ENCODE measurements at places on chromosomes 6 and 20.
A peak's percentile ranks its signal among the peaks of the same experiment; 100 is the strongest.

DNA sequence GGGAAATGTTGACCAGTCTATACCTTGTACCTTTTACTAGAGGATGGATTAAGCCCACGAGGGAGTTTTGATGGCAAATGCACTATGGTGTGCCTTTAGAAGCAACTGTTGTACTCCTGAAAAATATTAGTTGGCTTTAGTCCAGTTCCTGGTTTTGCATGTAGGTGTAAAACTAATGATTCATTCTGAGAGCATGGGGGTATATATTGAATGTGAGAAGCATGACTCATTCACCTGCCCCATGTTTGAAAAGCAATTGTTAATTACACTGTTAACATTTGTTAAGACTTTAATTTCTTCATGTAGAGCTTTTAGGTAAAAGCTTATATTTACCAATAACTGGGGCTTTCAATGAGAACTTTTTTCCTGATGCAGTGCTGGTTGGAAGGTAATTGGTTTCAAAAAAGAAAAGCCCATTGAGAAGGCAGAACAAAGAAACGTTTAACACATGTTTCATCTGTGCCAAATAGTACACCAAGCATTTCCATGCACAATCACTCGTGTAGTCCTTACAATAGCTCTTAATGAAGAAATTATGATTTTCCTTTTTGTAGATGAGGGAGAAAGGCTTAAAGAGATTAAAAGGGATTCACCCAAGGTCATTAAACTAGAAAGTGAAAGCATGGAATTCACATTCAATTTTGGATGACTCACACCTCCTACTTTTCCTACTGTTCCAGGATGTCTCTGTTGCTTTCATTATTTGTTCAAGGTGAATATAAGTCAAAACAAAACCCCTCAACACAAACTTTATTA is 134.1 kb downstream of the CCDC170 start:
- DNase-seq = no peak

GRCh38 chr20:11766961-11767360 is 150.7 kb upstream of the BTBD3 start:
- no peak for DNase-seq

GRCh38 chr6:148479497-148479896 is 136.9 kb downstream of the SASH1 start:
- DNase-seq = no peak

DNA sequence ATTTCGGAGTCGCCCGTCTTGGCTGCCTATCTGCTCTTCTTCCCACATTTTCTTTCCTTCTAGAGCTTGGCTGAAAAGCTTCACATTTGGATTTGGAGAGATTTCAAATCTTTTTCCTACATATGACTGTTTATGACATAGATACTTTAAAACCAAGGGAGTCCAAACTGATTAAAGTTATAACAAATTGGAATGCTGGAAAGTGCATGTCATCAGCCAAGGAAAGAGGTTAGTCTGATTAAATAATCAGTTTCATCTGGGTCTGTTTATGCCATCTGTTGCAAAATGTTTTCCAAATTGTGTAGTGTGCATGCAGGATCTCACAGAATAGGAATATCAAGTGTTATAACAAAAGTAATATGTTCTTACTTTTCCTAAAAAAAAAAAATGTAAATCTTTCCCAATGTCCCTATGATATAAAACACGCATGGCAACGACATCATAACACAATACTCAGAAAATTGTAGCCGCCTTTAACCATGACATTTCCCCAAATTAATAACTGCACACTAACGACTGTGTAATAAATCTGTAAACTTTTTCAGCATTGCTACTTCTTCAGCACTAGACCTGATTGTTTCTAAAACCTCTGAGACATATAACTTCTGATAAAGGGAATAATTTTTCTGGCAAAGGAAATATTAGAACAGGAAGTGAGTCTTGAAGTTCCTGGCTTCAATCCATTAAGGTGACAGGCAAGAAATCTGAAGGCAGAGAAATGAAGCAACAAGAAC is 230.2 kb upstream of the FOXQ1 start:
- no peak for DNase-seq

DNA sequence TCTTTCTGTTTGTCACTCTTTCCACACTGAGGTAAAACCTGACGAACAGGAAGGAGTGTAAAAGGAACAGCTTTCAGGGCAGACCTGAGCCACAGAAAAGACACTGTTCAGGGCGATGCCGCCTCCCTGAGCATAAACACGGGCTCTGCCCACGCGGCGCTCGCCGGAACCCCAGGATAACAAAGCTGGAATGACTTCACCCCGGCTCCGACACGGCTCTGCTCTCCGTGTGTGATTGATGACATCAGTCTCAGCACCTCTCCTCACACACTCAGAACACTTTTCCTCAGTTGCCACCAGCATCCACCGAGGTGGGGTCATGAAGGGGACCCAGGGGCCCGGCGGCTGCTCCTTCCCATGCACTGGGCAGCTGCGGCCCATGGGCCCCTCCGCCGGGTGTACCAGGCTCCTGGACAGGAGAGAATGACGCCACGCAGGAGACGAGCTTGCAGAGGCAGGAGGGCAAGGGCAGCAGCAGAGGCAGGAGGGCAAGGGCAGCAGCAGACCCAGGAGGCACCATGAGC is 43.6 kb downstream of the DLL1 start:
- DNase-seq = no peak

GRCh38 chr6:21371676-21372171 is 221.8 kb upstream of the SOX4 start:
- no peak for DNase-seq

DNA sequence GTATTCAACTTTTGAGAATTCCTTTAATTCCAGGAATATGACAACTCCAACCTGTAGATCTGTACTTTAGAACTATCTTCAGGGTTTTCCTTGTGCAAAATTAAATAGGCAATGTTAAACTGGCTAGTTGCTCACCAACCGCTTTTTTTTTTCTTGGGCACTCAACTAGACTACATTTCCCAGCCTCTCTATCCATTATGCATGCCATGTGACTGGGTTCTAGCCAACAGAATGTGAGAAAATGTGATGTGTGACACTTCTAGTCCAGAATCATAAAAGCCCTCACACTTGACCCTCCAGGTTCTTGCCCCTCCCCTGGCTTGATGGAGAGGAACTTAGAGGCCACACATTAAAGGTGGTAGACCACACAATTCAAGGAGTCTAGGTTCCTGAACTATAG is 166.0 kb downstream of the LMBRD1 start:
- DNase-seq = no peak

- peak; percentile 79 for DNase-seq
Observed at GRCh38 chr6:107716688-107717089, 107.4 kb downstream of the SCML4 start.

GRCh38 chr6:26175428-26176181 is 88.4 kb downstream of the HFE start:
- peak; percentile 56 for DNase-seq

DNA sequence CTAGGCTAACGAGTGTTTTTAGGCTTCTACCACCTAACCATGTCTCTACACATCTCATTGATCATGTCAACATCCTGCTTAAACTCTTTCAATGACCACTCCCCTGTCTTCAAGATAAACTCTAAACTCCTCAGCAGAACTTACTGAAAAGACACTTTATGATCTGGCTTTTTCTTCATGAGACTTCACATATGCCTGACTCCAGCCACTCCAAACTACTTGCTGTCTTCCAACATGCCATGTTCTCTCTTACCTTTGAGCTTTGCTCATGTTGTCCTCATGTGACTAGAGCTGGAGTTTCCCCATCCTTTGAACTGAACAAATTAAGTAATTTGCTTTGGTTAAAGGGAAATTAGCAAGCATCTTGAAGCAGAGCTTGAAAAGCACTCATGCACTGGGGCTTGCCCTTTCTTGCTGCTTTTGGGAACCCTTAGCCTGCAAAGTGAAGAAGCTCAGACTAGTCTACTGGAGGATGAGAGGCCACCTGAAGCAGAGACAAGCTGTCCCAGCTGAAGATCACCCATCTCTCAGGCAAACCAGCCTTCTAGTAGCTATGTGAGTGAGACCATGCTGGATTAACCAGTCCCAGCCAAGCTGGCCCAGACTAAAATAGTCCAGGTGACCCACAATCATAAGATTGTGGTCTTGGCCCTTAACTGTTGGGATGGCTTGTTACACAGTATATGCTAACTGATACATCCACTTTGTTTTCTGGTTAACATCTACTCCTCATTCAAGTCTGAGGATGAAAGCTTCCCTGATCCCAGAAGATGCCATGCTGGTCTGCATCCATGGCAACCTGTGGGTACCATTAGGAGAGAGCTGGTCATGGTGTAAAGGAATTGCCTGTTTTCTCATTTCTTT is 235.8 kb downstream of the GMPR start:
- DNase-seq = no peak

- no peak for DNase-seq
Observed at GRCh38 chr6:161963181-161963580, 689.3 kb upstream of the AGPAT4 start.

- DNase-seq = no peak
Observed at GRCh38 chr20:54688476-54688875, 213.1 kb downstream of the DOK5 start.

DNA sequence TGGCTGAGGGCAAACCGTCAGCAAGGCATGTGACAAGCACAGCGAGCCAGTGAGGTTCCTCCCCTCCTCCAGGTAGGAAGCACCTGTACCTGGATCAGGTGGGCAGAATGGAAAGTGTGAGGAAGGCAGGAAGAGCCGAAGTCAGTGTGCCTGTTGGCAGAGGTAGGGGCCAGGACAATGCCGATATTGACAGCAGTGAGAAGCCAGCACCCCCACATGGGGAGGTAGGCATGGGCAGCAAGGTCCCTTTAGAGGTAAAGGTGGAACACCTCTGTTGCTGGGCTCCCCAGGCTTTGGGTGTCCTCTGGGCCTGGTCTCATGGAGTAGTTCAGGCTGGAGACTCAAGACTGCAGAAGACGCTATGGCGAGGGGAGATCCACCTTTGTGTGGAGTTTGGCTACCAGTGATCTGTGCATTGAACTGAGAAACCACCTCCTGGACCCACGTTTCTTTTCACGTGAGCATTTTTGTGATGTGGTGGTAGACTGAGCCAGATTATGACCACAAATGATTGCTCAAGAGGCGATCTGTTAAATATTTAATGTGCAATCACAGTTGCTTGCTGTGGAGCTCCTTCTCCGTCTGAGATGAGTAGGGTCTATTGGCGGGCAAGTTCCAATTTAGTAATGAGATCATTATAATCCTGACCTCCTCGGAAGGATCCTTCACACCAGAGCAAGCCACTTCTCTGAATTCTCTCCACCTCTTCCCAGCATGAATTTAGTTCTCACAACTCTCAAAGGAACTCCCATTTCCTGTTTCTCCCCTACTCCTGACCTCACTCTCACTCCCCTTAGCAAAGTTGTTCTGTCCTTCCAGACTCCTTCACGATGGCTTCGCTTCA is 174.8 kb downstream of the CDH26 start:
- no peak for DNase-seq

- no peak for DNase-seq
Observed at GRCh38 chr20:20207872-20208271, 155.5 kb downstream of the CFAP61 start.

- DNase-seq = no peak
Observed at GRCh38 chr20:1478566-1478965, 11.9 kb upstream of the NSFL1C start.

DNA sequence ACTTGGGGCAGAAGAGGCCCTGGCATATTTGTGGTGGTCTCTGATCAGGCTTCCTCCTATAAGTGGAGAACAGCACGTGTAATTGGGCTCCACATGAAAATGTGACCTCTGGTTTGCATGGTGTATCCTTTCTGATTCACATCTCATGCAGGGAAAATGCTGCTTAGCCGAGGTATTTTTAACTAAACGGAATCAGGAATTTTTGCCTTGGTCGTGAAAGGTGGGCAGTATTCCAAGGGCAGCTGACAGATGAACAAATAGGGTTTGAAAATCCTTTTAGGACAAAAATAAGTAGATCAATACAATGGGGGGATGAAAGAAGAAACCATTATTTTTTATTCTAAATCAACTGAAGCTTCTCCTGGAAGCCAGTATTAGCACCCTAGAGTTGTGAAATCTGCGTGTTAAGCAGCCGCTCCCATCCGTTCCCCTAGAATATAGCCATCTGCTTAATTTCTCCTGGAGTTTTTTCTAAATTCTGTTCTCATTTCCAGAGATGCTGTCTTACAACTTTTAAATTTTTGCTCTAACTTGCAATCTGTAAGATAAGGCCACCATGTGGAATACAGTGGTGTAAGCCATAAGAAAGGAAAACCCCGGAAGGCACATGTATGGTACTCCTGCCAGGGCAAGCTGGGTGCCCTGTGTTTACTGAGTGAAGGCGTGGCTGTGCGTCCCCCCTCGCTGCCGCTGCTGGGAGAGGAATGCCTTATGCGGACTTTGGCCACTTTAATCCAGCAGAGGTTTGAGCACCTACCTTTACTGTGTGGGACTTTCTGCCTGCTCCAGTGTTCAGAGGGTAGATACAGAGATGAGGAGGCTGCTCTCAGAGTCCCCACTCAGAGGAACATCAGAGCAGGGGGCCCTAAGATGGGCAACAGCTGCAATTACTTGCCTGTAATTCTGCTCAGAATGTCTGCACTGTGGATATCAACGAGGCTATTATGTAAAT is 52.4 kb downstream of the SYNJ2 start:
- no peak for DNase-seq

DNA sequence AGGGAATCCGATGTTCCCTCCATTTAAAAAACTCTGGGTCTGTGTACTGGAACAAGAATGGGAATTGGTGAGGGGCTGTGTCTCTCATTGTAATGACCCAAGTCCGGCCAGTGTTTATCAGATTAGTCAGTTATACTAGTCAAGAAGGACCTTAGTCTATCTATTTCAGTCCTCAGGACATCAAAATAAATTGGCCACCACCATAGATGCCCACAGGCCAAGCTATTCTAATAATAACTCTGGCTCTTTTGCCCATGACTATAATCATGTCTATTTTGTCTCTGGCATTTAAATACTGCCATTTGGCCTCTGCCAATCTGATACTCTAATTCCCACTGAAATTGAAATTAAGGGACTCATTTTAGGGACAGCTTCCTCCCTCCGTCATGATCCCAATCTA is 37.8 kb downstream of the ELOVL4 start:
- no peak for DNase-seq

GRCh38 chr20:41007481-41007880 is 21.1 kb upstream of the TOP1 start:
- DNase-seq = no peak

GRCh38 chr6:30793521-30794194 is 49.3 kb upstream of the IER3 start:
- no peak for DNase-seq

DNA sequence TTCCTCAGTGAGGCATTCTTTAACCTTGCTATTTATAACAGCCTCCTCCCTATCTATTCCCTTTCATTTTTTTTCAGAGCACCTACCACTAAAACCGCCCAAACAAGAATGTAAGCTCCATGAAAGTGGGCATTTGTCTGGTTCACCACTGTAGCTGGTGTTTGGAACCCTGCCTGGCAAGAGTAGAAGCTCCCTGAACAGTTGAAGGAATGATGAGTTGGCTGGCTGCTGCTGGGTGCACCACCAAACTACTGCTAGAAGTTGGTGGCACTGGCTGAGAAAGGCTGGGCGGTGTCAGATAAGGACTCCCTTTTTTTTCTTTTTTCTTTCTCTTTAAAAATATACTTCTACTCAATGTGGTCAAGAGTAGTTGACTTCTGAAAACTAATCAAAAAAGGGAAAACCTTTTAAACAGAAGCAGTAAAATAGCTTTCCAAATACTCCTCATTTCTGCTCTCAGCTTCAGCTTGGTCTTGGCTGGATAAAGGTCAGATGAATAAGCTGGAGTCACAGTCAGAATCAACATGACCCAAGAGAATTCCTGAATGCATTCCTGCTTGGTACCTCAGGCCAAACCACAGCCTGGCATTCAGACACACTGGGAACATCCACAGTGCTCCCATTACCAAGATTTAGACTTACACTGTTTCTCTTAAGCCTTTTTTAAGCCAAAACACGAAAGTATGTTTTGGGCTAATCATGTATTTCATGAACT is 38.0 kb downstream of the RTN4IP1 start:
- DNase-seq = no peak

Measured in activated T-cell treated with anti-CD3 and anti-CD28 coated beads, Interleukin-2, amount 50 U/mL, for 48 hours (primary cell).